ENCODE measurements at places on chromosomes 7 and 10.

DNA sequence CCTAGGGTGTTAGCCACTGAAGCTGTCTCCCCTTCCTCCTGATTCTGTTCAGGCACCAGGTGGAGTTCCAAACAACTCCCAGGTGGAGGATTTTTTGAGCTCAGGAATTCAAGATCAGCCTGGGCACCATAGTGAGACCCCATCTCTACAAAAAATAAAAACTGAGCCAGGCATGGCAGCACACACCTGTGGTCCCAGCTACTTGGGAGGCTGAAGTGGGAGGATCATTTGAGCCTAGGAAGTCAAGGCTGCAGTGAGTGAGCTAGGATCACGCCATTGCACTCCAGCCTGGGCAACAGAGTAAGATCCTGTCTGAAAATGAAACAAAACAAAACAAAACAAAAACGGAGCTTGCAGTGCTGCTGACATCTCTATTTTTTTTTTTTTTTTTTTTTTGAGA, 128.8 kb upstream of the CALN1 start:
- no peak for DNase-seq

DNA sequence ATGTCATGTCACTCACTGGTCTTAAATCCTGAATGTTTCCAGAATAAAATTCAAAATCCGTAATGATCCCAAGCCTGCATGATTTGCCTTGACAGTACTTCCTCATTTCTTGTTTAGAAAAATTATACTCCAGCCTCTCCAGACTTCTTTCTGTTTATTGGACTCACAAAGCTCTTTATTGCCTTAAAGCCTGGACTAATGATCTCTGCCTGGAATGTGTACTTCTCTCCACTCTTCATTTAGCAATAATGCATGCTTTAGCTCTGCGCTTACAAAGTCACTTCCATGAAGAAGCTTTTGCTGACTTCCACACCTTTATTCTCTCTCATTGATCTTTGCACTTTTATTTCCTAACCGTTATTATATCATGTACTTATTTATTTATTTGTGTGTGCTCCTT, 27.4 kb upstream of the SLC26A3 start:
- DNase-seq, result no peak

GRCh38 chr7:120941856-120942255, 8.7 kb upstream of the ING3 start:
- DNase-seq, result no peak

DNA sequence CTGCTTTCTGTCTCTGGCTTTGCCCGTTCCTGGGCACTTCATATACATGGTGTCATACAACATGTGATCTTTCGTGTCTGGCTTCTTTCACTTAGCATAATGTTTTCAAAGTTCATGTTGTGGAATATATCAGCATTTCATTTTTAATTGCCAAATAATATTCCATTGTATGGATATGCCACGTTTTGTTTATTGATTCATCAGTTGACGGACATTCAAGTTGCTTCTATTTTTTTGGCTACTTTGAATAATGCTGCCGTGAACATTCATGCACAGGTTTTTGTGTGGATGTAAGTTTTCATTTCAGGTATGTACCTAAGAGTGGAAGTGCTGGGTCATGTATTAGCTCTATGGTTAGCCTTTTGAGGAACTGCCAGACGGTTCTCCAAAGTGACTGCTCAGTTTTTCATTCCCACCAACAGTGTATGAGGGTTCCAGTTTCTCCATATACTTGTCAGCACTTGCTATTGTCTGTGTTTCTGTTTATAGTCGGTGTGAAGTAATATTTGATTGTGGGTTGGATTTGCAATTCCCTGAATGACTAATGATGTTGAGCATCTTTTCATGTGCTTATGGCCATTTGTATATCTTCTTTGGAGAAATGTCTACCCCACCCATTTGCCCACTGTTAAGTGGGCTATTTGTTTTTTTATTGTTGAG, 401.4 kb upstream of the GALNT17 start:
- no peak for DNase-seq

All from NCI-H2029 treated with DMSO at 0.1 percent for 48 hours (cell line).